ENCODE measurements at places on chromosomes 13 and 19.

- no peak for DNase-seq
These were observed 230.4 kb downstream of the ATP8A2 start for GRCh38 chr13:25602176-25602575.

DNA sequence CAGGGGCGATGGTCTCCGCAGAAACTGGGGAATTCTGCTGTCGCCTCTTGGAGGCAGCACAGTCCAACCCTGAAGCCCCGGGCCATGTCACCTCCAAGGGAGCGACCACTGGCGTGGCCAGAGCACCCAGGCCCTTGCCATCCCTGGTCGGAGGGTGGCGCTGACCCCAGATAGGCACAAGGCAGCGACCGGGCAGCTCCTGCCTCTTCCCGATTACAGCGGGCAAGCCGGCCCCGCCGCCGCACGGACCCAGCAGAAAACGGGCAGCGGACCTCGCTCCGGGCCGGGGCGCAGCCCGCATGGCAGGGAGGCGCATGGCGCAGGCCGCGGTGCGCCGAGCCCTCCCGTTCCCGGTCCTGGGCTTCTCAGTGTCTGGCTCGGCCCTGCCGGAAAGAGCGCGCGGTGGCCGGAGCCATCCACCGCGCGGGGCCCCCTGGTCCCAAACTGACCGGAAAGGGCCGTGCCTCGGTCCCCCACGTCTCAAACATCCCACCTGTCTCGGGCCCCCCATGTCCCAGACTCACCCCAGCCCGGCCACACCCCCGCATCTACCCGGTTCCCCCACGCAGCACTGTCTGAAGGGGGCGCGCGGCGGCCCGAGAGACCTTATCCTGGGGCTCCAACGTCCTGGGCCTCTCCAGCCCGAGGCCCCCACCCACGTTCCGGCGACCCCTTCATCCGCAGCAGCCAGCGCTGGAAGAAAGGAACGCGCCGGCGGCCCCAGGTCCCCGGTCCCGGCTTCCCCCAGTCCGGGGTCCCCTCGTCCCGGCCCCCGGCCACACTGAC lies 727 bp downstream of the CERS1 start:
- DNase-seq = no peak

- DNase-seq = no peak
These were observed 172.0 kb downstream of the UQCRFS1 start for GRCh38 chr19:29040951-29041350.

DNA sequence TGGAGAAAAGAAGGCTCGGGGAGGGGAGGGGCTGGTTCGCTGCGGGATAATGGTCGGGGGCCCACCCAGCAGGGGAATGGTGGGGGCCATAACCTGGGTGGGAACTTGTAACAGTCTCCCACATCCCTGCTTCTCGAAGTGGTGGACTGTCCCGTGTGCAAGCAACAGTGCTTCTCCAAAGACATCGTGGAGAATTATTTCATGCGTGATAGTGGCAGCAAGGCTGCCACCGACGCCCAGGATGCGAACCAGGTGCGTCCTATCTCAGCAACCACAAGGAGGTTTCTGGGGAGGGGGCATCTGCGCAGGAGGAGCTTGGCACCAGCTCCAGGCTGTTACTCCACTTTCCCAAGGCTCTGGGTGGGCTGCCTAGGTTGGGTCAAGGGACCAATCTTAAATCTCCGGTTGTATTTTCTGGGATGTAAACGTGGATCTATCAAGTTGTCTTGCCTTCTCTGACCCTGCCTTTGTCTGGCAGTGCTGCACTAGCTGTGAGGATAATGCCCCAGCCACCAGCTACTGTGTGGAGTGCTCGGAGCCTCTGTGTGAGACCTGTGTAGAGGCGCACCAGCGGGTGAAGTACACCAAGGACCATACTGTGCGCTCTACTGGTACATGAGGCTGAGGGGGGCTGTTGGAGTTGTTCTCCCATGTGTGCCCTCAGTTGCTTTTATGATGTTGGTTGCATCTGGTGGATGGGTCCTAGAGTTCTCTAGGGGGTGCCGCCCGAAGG lies 1.6 kb downstream of the TRIM28 start:
- DNase-seq = no peak

DNA sequence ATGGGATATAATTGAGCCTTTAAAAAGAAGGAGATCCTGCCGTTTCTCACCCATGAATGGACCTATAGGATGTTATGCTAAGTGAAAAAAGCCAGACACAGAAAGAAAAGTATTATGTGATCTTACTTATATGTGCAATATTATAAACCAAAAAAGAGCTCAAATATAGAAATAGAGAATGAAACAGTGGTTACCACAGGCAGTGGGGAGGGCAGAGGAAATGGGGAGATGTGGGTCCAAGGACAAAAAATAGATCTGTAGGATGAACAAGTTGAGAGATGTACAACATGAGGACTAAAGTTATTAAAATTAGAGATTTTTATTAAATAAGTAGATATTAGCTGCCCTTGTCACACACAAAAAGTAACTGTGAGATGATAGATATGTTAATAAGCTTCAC lies 29.1 kb downstream of the TDRD3 start:
- no peak for DNase-seq

GRCh38 chr19:51811344-51811743 lies 16.4 kb downstream of the FPR3 start:
- DNase-seq = no peak

Measured in hematopoietic multipotent progenitor cell treated with erythropoietin and hydrocortisone succinate and interleukin-3 and kit ligand, for 15 days (in vitro differentiated cells).